Upper lobe of left lung (tissue), 6 donors: ENCODE measurements at places on chromosomes 1 and 21.

- no peak for DNase-seq
These were observed 70.1 kb upstream of the CASZ1 start for GRCh38 chr1:10866321-10867093.

DNA sequence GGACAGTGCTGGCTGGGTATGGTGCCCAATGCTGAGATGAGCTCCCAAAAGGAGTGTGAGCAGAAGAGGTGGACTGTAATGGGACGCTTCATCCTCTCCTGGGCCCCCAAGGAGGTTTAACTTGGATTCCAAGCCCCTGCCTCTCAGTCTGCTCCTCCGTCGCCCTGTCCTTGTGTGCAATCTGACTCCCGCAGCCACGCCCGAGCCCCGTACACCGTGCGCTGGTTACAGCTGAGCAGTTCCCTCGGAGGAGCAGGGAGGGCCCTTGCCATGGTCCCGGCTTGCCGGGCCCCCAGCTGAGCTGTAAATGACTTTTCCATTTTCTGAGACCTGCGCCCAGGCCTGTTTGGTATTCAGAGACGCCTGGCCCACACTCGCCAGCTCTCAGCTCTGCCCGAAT is 53.7 kb downstream of the PAX7 start:
- DNase-seq: no peak

- DNase-seq: no peak
These were observed 97.2 kb downstream of the WDR4 start for GRCh38 chr21:42781971-42782722.

GRCh38 chr1:2443277-2444137 is 31.1 kb upstream of the PEX10 start:
- peak; percentile 86 for DNase-seq

GRCh38 chr1:210299501-210299900 is 29.2 kb upstream of the HHAT start:
- DNase-seq: no peak

DNA sequence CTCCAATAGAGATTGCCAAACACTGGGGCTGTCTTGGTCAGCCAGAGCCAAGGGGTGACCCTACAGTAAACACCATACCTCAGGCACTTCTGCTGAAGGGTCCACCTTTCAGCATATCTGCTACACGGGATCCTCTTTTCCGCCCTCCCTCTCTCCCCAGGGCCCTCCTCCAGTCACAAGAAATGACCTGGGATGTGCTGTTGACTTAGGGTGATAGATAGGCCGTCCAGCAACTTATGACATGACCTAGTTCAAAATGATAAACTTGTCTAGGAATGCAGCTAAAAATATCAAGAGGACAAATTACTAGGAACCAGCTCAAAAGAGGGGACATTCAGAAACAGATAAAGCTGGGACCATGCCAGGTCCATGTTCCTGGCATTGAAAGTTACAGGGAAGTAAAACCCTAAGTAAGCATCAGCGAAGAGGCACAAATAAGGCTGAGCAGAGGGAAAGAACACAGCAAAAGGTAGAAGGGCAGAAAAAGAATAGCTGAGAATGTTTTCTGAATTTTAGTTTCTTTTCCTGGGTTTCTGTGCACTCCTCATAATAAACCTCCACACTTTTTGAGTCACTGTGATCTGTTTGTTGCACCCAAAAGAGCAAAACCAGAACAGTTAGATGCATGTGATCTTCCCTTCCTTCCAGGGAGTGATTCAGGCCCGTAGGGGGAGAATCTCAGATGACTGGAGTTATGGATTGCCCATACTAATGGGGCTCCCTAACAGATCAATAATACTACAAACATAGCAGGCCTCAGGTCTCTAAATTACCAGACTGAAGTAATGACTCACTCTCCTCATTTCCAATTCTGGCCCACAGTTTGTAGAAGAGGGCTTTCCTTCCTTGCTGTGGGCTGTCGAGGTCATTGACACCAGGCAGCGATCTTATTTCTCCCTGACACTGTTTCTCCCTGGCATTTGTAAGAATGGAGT is 48.9 kb upstream of the F3 start:
- DNase-seq: no peak

DNA sequence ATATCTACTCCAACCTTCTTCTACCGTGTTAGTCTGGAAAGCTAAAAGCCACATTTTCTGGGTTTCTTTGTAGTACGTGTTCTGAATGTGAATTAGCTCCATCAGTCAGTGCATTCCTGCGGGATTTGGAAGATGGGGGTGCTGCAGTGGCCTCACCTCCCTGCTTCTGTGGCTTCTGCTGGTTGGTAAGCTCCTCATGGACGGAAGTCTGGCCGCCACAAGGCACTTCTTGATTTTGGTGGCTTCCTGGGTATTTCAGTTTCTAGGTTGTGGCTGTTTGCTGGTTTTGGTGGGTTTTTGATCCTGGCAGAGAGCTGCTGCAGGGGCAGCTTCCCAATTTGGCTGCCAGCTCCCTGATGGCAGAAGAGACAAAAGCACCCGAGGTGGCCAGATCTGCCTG is 20.9 kb upstream of the TACSTD2 start:
- DNase-seq: no peak

GRCh38 chr21:40819071-40819900 is 27.7 kb downstream of the DSCAM start:
- no peak for DNase-seq

DNA sequence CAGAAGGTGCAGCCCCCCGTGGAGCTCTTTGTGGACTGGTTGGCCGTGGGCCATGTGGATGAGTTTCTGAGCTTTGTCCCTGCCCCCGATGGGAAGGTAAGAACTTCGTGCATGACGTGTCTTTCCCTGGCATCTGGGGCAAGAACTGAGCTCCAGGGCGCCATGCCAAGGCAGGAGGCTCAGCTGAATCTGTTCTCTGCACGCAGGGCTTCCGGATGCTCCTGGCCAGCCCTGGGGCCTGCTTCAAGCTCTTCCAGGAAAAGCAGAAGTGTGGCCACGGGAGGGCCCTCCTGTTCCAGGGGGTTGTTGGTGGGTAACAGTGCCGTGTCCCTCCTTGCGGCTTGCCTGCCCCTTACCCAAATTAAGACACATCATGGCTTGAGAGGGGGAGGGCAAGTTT is 27.7 kb downstream of the PADI3 start:
- peak; percentile 62 for DNase-seq

GRCh38 chr1:169103480-169103893 is 3.0 kb upstream of the ATP1B1 start:
- DNase-seq: peak; percentile 87

DNA sequence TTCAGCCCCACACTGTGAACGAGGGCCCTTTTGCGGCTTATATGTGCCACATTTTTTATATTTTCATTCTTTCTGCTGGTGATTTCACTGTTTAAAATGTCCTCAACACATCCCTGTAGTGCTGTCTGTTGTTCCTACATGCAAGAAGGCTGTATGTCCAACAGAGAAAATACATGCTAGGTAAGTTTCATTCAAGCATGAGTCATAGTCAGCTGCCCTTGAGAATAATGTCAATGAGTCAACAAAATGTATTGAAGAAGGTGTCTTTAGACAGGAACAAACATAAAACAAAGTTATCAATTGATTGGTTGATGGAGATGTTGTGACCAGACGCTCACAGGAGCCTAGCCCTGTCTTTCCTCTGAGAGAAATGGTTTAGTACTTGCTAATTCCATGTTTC is 553.4 kb downstream of the PLPP3 start:
- no peak for DNase-seq

DNA sequence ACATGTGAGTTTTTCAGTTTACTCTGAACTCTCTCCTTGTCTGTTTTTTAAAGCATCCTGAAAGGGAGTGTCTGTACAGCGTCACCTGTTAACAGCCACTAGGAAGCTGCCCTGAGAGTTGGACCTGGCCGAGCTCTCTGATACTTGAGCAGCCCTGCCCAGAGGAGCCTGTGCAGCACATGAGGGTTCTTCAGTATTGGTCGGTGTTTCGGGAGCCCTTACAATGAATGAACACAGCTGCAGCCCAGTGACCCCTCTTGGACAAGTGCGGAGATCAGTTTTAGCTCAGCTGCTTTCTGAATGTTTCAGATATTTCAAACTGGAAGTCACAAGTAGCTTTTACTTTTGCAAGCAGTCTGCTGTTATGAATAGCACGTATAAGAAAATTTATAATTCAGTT is 39.2 kb downstream of the ADARB1 start:
- no peak for DNase-seq

- no peak for DNase-seq
These were observed 38.8 kb upstream of the RGS8 start for GRCh38 chr1:182723200-182723599.

DNA sequence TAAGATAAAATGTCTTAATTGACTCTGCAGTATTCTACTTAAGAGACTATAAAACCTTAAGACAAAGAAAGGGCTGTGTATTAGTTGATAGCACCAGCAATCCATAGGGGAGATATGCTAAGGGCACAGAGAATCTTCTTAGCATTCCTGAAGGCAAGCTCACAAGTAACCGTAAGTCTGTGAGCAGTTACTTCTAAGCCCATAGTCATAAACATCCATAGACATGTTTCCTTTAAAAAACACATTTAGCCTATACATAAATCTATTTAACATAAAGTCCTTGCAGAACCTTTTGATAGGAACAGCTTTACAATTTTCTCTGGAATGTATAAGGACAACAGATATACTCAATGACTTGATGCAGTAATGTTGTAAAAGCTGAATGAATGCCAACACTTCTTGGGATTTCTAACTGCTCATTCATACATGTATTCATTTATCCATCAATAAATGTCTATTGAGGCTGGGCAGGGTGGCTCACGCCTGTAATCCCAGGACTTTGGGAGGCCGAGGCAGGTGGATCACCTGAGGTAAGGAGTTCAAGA is 6.3 kb upstream of the ERRFI1 start:
- no peak for DNase-seq

DNA sequence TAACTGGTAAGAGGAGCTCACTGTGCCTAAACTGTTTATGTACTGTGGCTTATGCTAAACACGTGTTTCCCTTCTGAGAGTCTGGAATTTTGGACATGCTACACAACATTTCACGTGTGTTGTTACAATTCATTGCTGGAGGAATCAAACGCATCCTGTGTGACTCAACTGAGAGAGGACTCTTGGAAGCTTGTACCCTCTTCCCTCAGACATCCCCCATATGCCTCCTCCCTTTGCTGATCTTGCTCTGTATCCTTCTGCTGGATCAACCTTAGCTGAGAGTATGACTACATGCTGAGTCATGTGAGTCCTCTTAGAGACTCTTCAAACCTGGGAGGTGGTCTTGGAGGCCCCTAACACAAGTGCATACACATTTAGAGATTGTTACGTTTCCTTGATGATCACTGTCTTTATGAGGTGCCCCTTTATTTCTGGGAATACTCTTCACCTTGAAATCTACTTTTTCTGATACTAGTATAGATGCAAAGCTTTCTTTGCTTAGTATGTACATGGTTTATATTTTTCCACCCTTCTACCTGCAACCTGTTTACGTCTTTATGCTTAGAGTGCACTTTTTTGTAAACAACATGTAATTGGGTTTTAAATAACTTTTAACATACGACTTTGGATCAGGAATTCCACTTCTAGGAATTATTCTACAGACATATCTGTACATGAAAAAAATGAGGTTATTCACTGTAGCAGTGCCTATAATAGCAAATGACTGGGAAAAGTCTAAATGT is 8.7 kb downstream of the NPHP4 start:
- DNase-seq: no peak

- DNase-seq: no peak
These were observed 142.7 kb downstream of the SPATA46 start for GRCh38 chr1:162233937-162234336.

DNA sequence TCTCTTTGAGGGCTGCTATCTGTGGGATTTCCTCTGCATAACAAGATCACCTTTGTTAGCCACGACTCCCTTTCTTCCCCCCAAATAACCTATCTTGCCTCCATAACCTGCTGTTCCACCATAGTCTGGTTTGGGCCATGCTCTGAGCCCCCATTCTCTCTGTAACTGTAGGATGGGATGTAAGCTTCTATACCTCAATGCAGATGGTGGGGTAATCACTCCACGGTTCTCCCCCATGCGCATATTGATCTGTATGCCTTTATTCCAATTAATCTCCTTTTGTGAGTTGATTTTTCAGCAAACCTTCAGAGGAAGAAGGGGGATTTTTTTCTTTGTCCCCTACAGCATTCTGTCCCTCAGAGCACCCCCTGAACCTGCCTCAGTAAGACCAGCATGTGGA is 170.1 kb upstream of the IRF2BP2 start:
- DNase-seq: no peak

GRCh38 chr1:234515821-234516241 is 36.9 kb upstream of the TARBP1 start:
- DNase-seq: no peak

DNA sequence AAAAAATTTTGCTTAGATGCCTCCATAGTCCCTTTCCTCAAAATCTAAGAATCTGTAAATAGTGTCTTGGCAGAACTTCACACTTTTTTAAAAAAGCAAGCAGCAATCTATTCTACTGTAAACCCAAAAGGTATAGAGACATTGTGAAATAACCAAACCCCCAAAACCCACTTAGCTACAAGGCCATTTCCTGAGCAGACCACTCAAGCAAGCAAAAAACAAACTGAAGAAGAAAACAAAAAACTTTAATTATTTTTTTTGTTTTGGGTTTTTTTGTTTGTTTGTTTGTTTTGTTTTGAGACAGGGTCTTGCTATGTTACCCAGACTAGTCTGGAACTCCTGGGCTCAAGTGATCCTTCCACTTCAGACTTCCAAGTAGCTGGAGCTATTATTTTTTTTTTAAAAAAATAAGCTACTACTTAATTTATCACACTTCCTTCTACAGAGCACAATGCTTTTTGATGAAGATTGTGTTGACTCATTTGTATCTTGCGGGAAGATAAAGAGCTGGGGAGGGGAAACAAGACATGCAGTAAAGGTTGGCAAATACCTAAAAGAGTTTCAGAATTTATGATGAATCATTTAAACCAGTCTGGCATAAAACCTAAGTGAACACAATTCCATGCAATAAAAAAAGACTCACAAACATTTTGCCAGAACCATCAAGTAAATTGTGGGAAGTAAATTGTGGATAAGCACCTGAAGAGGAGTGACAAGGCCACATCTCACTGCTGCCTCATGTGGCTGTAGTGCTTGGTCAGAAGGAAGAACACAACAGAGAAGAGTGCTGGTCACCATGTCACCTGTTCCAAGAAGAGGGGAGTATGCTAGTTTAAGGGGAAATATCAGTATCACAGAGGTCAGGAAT is 2.7 kb upstream of the PTPN22 start:
- DNase-seq: no peak

DNA sequence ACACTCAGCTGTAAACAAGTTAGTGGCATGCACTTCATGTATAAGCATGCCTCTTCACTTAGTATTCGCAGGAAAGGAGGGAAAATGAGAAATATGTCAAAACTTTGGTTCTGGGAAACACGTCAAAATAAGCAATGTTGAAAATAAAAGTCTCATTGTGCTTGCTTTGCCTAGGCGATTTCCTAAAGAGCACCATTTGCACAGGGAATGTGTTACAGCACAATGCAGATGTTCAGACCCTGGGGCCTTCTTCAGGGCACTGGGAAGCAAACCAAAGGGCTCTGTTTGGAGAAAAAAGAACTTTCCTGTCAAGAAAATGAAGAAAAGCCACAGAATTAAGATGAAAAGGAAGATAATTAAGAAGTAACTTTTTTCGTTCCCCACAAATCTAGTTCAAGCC is 98.6 kb upstream of the PLD5 start:
- DNase-seq: no peak

GRCh38 chr1:209626346-209627026 is 25.7 kb downstream of the LAMB3 start:
- no peak for DNase-seq
